Stimulated activated CD8-positive, alpha-beta memory T cell treated with anti-CD3 and anti-CD28 coated beads, Interleukin-4, amount 100 ng/mL, for 4 hours (primary cell): ENCODE measurements at places on chromosomes 11 and 22.

DNA sequence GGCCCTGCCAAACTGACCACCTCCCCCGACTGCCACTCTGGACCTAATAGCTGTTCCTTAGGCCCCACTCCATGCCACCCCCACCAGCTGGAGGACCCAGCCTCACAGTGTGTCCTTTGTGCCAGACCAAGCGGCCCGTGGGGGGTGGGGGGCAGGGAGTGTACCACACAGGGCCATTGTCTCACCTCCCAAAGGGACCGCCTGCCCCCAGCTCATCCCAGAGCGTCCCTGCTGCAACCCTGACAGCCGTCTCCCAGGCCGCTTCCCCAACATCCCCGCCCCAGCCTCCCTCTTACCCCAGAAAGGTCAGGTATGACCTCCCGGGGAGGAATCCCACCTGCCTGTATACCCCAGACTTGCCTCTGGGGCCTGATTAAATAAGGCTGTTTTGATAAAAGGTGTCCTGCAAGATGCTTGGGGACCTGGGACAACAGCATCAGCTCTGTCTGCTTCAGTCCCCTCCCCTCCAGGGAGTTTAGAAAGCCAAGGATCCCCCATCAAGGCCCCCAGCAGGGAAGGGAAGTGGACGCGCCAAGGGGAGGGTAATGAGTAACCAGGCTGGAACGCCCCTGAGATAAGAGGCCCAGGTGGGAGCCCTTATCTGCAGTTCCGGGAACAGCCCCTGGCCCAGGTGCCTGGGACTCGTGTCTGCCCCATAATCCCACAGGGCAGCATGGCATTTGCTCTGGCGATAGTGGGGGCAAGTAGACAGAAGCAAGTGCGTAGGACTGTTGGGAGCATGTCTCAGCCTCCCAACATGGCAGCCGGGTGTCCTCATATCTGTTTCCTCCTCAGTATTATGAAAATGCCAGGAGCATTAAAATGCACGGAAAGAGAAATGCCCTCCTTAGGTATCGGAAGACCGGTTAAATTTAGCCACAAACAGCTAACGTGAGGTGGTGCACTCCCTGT, 9.0 kb downstream of the CDC42EP1 start:
- DNase-seq = no peak

- no peak for DNase-seq
These were observed 100.6 kb downstream of the PHF21B start for GRCh38 chr22:44909241-44909640.

DNA sequence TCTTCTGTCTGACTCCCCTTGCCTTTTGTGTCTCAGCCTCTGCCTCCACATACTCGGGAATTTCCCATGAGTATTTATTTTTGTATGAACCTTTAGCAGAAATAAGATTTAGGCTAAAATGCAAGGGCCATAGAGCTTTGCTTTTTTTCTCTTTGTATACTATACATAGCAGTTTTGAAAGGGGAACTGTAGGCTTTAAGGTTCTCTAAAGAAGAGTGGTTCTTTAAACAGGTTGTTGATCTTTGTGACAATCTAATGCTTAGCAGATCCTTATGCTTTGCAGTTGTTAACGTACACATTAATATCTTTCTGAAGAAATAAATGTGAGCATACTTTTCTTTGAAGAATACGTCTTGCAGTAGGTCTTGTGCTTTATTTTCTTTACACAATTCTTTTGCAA, 35.0 kb downstream of the TBCEL start:
- no peak for DNase-seq

- no peak for DNase-seq
These were observed 53.0 kb downstream of the GRAMD4 start for GRCh38 chr22:46673205-46673604.
